ENCODE measurements at places on chromosomes 1 and 21.

DNA sequence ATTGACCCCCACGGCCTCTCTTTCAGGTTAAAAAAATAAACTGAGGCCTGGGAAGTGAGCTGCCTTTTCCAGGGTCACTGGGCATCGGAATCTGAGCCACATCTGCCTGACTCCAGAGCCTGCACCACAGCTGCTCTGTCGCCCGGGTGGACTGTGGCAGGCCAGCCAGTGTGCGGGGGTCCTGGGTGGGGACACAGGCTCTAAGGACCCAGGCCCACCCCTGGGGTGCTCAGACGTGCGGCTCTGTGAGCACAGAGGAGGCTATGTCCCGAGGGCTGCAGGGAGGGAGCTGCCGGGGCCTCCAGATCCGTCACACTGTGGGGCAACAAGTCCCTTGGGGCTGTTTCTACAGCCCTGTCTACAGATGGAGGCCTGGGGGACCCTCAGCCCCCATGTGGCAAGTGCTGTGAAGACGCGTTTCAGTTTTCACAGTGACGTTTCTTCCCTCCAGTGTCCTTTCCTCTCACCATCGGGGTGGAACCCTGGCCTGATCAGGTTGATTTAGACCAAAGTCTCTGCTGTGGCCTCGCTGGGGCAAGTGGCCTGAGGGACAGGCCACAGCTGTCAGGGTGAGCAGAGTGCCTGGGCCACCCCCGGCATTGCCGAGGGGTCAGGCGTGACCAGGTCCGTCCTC, 39.2 kb upstream of the ACTRT2 start:
- no peak for DNase-seq

GRCh38 chr1:178241057-178241456, 147.2 kb downstream of the RASAL2 start:
- DNase-seq, result no peak

DNA sequence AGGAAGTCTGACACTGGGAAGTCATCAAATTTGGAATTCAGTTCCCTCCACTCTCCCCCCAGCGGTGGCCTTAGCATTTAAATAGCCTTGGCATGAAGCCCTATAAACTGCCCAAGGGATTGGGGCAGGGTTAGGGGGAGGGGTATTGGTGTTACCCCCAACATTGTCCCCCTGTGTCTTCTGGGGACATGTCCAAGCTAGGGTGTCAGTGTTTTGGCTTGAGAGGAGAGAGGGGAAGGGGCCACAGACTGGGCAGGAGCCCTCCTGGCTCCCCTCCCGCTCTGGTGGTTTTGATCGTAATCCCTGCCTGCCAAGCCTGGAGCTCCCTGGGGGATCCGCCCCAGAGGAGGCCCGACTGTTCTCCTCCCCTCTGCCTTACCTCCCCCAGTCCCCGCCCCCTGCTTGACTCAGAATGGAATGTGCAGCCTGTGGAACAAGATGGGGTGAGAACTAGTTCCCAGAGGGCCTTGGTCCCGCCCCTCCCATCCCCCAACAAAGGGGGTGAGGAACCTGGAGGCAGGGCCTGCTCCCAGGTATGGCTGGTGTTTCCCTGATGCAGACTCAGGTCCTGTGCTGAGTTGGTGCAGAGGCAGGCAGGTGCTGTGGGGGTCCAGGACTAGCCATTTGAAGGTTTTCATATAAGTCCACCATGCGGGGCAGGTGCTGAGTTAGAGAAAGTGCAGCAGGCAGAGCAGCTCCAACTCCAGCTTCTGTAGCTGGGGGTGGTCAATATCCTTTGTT, 7.4 kb downstream of the SOX13 start:
- DNase-seq, result no peak

DNA sequence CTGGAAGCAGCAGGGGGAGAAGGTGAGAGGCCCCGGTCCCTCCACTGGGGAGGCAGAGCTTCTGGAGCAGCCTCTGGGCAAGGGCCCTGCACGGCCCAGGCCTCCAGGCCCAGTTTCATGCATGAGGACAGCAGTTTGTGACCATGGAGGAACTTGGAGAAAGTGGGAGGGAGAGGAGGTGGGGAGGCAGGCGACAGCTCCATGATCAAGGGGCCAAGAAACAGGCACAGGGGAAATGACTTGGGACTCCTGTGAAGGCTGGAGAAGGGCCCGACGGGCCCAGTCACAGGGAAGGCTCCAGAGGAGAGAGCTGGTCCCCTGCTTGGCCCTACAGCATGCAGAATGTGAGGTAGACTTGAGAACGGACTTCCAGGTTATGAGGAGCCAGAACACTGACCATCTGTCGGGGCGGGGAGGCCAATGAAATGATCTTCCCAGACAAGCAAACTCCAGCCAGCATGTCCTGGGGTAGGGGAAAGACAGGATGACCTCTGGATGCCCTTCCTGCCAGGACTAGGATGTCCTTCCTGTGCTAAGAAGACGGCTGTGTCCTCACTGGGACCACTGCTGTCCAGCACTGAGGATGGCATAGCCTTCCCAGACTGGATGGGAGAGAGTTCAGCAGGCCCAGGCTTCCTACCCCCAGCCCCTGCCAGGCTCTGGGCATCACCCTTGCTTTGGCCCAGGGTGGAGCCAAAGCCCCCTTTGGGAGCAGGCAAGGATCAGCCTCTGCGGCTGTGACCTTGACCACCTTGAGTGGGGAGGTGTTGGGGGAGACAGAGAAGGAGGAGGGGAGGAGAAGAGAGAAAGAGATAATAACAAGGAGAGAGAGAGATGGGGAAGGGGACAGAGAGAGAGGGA, 548.2 kb downstream of the PTPRU start:
- no peak for DNase-seq

GRCh38 chr1:175287377-175287776, 94.8 kb upstream of the KIAA0040 start:
- DNase-seq, result no peak

- DNase-seq, result no peak
Observed at GRCh38 chr1:107016376-107016978, 40.0 kb upstream of the PRMT6 start.

DNA sequence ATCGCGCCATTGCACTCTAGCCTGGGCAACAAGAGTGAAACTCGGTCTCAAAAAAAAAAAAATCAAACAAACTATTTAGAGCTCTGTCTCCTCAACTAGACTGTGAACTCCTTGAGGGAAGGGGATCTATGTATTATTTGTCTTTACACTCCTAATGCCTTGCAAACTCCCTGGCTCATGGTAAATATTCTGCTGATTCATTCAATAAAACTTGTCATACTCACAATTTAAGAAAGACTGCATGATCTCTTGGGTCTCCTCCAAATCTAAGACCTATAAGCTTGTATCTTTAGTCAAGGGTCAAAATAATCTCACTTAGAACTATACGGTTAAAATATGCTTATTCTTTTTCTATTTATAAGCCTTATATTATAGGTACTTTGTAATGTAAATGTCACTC, 90.3 kb upstream of the NR5A2 start:
- DNase-seq, result no peak

DNA sequence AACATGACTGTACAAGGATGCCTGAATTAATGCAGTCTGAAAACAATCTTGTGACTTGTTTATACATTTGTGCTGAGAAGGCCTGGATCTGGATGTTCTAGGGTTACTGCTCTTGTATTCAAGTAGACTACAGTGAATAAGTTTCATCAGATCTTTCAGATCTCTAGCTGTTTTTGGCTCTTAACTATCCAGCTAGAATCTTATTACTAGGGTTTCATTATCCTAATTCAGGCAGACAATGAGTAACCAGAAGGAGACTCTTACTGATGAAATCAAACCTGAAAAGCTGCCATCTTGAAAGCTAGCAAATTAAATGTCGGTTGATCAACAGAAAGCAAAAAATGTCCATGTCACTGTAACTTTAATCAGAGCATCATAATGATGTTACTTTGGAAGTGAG, 112.5 kb upstream of the KCNK2 start:
- no peak for DNase-seq

DNA sequence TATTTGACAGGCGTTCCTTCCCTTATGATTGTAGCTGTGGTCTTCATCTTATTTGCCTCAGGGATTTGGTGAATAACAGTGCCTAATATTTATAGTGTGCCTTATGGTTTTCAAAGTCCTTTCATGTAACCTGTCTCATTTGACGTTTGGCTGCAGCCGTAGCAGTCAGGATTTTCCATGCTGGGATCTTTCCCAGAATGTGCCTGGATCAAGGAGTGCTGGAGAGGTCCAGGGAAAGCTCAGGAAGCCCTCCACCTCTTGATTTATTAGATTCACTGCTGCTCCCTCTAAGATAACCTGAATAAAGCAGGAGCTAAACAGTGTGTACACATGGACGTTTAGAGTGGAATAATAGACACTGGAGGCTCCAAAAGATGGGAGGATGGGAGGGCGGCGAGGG, 5.2 kb downstream of the C1orf21 start:
- no peak for DNase-seq

DNA sequence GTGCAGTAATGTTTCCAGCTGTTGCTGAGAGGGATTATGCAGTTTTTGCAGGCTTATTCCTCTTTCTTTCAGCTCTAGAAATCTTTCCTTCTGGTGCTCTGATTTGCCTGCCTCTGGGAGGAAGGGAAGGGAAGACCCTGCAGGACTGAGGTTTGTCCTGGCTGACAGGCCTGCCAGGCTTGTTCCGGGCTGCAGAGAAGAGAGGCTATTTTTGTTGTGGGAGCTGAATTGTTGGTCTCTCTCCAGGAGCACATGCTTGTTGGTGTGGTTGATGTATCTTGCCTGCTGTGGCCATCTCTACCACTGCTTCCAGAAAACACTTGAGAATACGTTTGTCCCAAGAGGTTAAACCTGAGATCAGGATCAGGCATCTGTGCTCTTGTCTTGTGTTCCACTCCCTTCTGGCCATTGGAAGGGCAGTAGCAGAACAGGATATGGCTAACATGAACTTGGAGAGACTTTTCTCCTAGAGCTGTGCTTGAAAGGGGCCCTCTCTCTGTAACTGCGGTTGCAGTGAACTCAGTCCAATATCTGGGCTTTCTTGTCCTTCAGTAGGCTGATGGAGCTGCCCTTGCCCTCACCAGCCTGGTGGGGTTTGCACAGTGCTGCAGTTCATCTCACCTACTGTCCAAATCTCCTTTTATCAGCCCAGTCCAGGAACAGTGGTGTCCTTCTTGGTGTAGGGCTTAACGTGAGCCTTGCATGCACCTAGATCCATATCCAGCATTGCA, 21.5 kb upstream of the SLC25A34 start:
- DNase-seq, result no peak

GRCh38 chr21:41280115-41280919, 36.3 kb upstream of the FAM3B start:
- DNase-seq, result no peak

GRCh38 chr1:216945538-216946080, 222.4 kb upstream of the ESRRG start:
- DNase-seq, result no peak

GRCh38 chr1:186753241-186753640, 73.0 kb upstream of the PTGS2 start:
- DNase-seq, result no peak

GRCh38 chr1:46445773-46446256, 43.8 kb upstream of the DMBX1 start:
- no peak for DNase-seq

DNA sequence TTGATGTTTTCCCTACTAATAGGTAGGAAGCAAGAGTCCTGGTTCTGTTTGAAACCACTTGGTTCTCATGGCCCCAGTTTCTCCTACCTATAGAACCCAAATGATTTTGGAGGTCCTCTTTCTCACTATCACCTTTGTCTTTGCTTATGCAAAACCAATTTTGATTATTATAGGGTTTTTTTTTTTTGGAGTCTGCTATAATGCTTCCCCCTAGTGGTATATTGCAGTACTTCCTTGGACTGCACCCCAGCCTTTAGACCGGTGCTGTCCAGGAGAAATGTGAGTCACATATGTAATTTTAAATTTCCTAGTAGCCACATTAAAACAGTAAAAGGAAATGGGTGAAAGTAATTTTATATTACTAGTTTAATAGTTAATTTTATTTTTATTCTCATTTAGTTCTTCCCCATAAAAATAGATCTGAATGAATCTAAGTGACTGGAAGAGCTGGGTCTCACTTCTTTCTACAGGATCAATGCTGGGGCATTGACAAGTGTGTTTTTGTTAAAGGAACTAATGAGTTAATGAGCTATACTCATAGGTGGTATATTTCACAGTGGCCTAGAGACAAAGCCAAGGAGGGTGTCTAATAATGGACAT, 10.6 kb downstream of the FCMR start:
- no peak for DNase-seq

DNA sequence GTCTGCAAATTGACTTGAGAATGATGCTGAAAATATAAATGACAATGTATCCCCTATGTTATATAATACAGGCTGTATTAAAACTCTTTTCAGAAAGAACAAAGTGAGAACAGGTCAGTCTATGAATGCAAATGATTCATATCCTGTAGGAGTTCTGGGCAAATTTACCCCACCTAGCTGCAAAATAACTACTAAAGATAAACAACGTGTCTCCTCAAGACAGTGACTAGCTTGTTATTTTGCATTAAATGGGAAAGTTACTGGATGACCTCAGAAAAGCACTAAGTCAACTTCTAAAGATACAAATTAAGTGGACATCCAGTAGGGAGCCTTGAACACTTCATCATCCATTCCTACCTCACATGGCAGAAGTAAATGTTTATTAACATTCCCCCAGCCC, 11.1 kb downstream of the RNF19B start:
- DNase-seq, result no peak

- DNase-seq, result no peak
Observed at GRCh38 chr1:117631359-117632160, 25.7 kb downstream of the TENT5C start.

DNA sequence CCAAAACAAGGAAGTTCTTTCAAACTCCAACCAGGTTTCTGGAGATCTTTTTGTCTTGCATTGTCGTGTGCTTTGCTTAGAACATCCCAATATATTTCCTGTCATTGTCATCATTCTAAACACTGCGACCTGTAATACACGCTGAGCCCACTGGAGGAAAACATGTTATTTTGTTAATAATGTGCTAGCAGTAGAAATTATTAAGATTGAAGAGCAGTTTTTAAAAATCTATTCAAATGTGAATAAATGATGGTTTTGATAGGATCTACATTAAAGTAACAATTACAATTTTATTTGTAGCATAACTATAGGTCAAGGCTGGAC, 268.5 kb downstream of the PTPRC start:
- no peak for DNase-seq

DNA sequence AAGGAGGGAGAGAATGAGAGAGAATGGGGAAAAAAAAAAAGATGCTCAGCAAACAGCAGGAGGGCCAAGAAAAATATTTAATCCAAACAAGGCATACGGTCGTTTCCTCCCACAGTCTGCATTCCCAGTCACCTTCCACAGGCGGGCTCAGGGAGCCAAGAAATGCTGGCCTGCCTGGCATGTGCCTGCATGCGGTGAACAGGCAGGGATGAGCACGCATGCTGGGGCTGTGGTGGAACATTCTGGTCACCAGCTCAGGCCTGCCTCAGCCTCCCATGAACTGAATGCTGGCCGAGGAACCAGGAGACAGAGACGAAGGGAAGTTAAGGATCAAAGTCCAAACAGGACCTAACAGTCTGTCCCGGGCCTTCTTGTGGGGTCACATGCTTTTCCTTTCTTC, 335.3 kb downstream of the ASTN1 start:
- no peak for DNase-seq

GRCh38 chr1:93818570-93818959, 60.4 kb downstream of the DNTTIP2 start:
- no peak for DNase-seq

DNA sequence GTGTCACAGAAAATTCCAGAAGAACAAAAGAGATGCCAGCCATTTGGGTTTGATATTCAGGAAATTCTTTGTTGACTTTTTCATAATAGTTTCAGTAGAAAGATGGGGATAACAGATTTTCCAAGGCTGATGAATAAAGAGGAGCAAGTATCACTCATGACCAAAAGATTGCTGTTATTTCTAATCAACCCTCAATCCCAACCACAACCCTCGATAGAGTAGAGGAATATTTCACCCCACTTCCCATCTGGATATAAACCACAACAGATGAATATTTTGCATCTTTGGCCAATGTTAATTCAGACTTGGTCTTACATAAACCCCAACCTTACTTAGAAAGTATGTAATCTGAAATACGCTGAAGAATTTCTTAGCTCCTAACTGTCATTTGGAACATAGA, 232.4 kb downstream of the SEC16B start:
- DNase-seq, result no peak
